ENCODE measurements at places on chromosomes 2 and 18. TPM values are rescaled to one million over a fixed set of nuclear protein-coding genes. Genes with fewer than 3 reads are reported as not detected.

Gene EMILIN1
- total RNA-seq: 123 TPM

GRCh38 chr2:105990624-105991023, 203.5 kb downstream of the UXS1 start:
- no peak overlapping the region for H3K4me3 ChIP-seq
- H3K27me3 ChIP-seq: no peaks in the 10 kb centered on the region
- no peaks in the 10 kb centered on the region for H3K36me3 ChIP-seq
- DNase-seq: no peak

Gene FAM237A
- total RNA-seq: not detected

DNA sequence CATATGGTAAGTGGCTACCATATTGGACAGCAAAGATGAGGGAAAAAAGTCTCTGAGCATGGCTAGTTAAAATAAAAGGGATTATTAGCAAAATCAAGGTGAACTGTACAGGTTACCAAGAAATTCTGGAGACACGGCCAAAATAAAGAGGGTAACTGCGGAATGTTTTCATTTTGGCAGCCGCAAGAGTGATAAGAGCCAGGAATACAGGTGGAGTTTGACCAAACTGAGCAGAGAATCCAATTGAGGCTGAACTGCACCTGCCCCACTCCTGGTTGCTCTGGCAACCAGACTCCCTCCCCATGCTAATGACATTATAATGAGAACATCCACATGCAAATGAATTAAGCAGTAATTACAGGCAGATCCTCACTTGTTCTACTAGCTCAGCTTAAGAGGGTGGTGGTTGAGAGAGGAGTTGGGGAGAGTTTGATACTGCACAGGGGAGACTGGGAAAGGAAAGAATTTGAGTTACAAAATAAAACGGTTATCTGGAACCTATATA, 18.8 kb upstream of the EPHA4 start:
- no peaks in the 10 kb centered on the region for H3K36me3 ChIP-seq
- DNase-seq: no peak
- no peak overlapping the region for H3K27ac ChIP-seq
- peaks cover 9% of the 10 kb centered on the region for H3K27me3 ChIP-seq
- no peak overlapping the region for H3K4me3 ChIP-seq

Gene CACNB4
- total RNA-seq: 6.2 TPM

- no peaks in the 10 kb centered on the region for H3K36me3 ChIP-seq
- no peak overlapping the region for H3K27ac ChIP-seq
- H3K4me3 ChIP-seq: no peak overlapping the region
- no peak for DNase-seq
Measured at GRCh38 chr2:96564026-96564425, 27.5 kb downstream of the ARID5A start.

Gene PNPT1
- total RNA-seq: 17.9 TPM

Gene TMEM178A
- 1.2 TPM for total RNA-seq

- no peaks in the 10 kb centered on the region for H3K4me1 ChIP-seq
- no peaks in the 10 kb centered on the region for H3K36me3 ChIP-seq
- no peaks in the 10 kb centered on the region for H3K27me3 ChIP-seq
Measured at GRCh38 chr2:40953341-40953740, 501.5 kb upstream of the SLC8A1 start.

- no peak overlapping the region for H3K4me3 ChIP-seq
- no peak overlapping the region for H3K27ac ChIP-seq
- no peaks in the 10 kb centered on the region for H3K36me3 ChIP-seq
- H3K4me1 ChIP-seq: no peaks in the 10 kb centered on the region
- peak; percentile 31 for DNase-seq
Measured at GRCh38 chr18:26963292-26963691, 97.8 kb upstream of the AQP4 start.

DNA sequence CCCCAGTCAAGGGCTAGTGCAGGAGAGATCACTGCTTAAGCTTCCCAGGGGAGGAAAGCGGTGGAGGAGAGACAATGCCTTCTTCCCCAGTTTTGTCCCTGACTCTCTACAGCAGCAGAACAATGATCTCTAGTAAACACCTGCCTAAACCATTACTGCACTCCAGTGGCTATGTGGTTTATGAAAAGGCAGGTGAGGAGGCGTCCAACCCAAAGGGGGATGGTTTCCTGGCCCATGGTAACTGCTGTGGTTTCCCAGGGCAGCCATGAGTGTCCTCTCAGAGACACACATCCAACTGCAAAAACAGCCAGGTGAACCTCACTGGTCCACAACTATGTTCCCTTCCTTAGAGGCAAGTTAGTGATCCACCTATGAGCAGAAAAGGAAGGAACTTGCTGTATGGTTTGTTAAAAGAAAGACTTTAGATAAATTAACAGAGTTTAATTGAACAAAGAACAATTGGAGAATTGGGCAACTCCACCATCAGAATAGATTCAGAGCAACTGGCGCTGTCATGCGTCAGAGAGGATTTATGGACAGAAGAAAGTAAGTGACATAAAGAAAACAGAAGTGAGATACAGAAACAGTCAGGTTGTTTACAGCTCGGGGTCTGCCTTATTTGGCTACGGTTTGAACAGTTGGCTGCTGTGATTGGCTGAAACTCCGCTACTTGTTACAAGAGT, 4.8 kb upstream of the TTC39C start:
- DNase-seq: no peak
- no peaks in the 10 kb centered on the region for H3K27me3 ChIP-seq
- H3K4me1 ChIP-seq: peaks cover 8% of the 10 kb centered on the region
- H3K4me3 ChIP-seq: no peak overlapping the region

GRCh38 chr18:44689736-44690135, 9.0 kb downstream of the SETBP1 start:
- H3K4me1 ChIP-seq: peaks cover 11% of the 10 kb centered on the region
- no peak overlapping the region for H3K4me3 ChIP-seq
- DNase-seq: no peak
- H3K27me3 ChIP-seq: no peaks in the 10 kb centered on the region
- no peaks in the 10 kb centered on the region for H3K36me3 ChIP-seq

All from stomach (tissue), 19 donors.